Fibroblast of skin of scalp (primary cell): ENCODE measurements at places on chromosomes 13 and 19.
A peak's percentile ranks its signal among the peaks of the same experiment; 100 is the strongest.

DNA sequence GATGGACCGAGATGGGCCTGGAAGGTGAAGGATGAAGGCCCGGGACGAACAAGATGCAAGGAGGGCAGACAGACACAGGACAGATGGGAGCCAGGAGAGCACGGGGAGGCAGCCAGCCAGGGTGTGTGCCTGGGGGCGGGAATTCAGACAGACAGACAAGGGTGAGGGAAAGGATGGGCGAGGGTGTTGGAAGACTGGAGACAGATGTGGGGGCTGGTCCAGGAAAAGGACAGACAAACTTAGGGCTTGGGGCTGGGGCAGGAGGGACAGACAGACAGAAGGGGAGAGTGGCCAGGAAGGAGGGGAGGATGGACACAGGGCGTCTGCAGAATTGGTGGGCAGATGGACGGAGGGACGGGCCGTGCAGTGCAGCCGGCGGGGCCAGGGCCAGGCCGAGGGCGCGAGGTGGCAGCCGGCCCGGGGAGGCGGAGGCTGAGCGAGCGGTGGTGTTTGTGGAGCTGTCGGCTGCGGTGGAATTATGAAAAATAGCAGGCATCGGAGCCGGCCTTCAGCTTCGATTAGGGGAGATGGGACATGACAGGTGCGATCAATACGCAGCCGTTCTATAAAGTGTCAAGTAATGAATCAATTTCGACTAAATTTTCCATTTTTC is 4.6 kb upstream of the ERFL start:
- DNase-seq: no peak

DNA sequence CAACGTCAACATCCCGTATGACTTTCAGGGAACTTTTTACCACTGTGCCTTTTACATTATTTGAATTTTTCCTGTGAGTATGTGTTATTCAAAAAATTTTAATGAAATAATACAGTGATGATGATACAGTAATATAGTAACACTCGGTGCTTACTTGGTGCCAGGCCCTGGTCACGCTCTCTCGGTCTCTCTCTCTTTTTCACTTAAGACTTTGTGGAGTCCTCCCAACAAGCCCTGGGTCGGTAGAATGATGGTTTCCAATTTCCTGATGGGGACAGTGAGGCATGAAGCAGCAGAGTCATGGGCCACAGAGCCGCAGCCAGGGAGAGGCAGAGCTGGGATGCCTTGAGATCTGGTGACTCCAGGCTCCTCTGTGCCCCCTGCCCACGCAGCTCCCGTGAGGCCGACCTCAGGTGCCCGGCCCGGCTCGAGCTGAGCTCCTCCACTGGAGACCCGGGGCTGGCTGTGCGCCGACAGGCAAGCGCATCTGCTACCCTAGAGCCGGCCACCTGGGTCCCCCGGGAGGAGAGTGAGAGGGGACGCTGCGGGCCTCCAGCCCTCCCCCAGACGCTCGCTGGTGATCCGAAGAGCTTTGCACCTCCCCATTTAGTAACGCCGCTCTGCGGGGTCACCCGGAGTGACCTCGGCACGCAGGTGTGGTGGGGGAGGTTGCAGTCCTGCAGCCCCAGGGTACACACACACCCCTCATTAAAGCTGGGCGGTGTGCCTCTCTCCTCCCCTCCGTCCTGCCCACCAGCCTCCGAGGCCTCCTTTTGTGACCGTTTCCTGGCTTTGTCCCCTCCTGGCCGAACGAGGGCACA is 4.4 kb upstream of the SBK3 start:
- DNase-seq: peak; percentile 95

GRCh38 chr13:101949681-101950080 is 452.2 kb downstream of the FGF14 start:
- DNase-seq: no peak

DNA sequence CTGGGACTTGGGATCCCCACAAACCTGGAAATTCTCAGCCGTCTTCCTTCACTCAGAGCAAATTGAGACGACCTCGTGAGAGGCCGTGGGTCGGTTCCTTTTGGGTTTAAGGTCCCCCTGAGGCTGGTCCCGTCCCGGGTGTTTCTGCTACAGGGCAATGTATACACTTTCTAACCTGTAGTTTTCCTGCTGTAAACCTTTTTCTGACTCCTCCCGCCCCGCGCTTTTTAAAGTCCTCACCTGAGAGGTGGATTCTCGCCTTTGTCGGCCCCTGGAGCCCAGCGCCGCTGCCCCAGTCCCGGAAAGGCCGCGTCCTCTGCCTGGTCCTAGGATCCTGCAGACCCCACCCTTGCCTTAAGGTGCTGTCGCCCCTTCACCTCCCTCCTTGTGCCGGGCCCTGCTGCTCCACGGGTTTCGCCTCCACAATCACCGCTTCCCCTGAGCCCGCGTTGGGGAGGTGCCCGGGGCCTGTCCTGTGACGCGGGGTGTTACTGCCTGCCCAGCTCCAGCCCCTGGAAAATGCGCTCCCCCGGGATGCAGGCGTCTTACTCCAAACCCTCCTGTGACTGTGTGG is 391 bp downstream of the ZNF761 start:
- DNase-seq: peak; percentile 6

DNA sequence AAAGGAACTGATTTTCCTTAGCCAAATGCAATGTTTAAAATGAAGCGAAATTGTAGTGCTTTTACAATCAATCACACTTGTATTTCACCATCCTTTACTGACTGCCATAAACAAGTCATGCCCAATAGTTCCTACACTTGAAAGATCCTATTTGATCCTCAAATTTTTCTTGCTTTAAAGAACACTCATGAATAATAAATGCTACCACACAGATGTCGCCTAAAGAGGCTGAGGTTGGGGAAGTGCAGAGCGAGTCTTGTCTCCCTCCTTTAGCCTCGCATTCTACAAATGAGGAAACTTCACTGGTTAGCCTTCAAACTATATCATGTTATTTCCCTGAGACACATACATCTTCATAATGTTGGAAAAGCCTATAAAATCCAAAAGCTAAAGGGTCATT is 18.7 kb upstream of the AMER2 start:
- no peak for DNase-seq

DNA sequence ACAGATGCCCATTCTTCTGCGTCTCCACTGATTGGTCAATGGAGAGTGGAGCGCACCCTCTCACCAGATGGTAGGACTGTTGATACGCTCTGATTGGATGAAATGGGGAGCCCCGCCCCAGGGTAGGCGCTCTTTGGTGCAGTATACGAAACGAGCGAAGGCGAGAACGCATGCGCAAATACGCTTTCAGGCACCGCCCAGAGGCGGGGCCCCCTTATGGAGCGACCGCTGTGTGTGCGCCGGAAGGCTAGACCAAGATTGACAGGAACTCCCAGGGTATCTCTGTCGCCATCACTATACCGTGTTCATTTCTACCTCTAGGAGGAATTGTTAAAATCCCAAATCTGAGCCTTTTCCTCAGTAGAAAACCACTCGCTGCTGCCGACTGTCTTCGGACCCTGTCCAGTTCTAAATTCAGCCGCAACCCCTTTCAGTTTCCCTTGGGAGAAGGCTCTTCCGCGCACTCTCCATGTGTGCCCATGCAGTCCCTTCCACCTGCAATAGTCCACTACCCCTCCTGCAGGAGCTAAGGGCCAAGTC is 720 bp upstream of the HNRNPL start:
- DNase-seq: no peak

- no peak for DNase-seq
Observed at GRCh38 chr13:68261105-68261504, 1031.0 kb upstream of the PCDH9 start.

DNA sequence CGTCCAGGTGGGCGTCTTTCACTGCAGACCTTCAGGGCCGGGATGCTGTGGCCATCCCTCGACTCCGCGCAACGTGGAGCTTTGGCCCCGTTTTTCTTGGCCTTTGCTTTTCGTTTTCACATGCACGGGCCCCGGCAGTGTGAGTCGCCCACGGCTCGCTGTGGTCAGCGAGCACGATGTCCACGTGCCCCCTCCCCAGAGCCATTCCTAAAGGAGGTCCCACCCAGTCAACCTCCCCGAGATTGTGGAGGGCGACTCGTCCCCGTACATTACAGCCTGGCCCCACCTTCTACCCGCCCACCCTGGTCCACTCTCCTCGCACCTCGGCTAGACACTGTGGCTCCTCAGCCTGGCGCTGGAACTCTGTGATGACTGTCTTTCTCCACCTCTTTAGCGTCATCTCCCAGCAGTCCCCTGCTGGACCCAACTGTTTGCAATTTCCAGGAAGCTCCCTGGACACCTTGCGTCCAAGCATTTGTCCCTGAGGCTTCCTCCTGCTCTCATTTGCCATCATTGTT is 405 bp downstream of the ZNF446 start:
- DNase-seq: peak; percentile 7

DNA sequence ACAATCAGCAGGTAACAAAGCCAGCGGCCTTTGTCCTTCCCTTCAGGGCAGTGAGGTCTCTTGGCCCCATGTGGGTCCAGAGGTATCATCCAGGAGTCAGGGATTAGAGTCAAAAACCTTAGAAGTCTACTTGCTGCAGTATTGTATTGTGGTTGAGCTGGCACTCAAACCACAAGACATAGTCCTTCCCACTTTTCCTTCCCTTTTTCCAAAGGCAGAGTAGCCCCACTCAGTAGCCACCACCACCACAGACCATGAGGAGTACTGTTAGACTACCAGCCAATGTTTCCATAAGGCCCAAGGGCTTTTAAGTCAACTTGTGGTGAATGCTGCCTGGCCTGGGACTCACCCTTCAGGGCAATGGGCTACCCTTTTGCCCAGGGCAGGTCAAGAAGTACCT is 27.1 kb upstream of the CCNA1 start:
- no peak for DNase-seq
